ENCODE measurements at places on chromosomes 13 and 19.

GRCh38 chr19:15265850-15266248 is 33.6 kb upstream of the EPHX3 start:
- peak; percentile 77 for DNase-seq

GRCh38 chr13:112754281-112755025 is 64.6 kb downstream of the ATP11A start:
- no peak for DNase-seq

DNA sequence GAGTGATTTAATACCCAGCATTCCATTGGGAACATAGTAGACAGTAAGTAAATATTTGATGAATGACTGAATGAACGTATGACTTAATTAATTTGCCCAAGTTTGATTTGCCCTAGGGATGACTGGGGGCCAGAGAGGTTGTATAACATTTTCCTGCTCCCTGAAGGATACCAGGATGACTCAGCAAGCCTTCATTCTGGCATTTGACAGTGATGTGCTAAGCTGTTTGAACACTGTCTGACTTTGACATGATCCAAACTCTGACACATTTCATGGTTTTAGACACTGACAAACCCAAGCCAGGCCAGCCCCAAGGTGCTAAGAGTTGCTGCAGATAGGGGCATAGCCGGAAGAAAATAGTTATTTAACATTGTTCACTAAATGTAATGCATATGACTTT is 53.4 kb upstream of the KLF12 start:
- peak; percentile 59 for DNase-seq

DNA sequence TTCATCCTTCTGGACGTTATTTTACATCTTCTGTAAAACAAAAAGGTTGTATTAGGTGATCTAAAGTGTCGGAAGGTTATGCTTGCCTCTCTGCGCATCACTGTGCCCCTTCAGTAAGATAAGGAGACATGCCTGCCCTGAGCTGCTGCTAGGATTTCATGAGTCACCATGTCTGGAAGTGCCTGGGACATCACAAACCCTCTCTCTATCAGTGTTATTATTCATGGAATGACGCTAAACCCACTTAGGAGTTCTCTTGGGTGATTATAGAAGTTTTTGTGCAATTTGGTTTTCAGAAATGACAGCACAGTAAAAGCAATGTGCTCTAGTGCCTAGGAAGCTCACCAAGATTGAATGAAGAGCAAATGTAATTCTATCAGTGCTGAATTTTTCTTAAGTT is 617.7 kb downstream of the DCT start:
- peak; percentile 36 for DNase-seq

- DNase-seq: peak; percentile 91
Measured at GRCh38 chr19:42850981-42851717, 28.4 kb downstream of the PSG1 start.

GRCh38 chr19:12331211-12331941 is 2.1 kb downstream of the ZNF563 start:
- peak; percentile 3 for DNase-seq

GRCh38 chr19:2827022-2827421 is 7.4 kb downstream of the ZNF554 start:
- DNase-seq: no peak

- DNase-seq: no peak
Measured at GRCh38 chr19:29714371-29714952, 599 bp downstream of the C19orf12 start.

- DNase-seq: no peak
Measured at GRCh38 chr13:21309542-21310172, 133.2 kb downstream of the MRPL57 start.

DNA sequence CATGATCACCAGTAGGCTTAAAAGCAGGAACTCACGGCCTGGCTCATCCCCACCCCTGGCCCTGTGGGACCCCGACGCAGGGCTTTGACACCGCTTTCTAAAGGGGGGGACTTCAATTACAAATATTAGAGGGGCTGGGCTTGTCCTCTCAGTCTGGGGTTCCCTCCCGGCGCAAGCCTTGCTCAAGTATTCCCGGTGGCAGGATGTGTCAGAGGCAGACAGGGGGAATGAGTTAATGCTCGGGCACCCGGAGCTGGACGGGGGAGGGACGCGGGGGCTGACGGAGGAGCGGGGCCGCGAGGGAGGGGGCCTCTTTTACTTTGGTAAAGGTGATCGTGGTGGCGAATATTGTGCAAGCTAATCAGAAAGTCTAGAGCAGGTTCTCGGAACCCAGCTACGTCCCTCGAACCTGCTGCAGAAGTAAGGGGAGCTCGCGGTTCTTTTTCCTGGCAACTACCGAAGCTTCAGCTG is 1.1 kb downstream of the FGF14 start:
- DNase-seq: no peak

- DNase-seq: no peak
Measured at GRCh38 chr19:11373166-11373884, 1.1 kb upstream of the SWSAP1 start.

GRCh38 chr13:43433691-43434141 is 353.1 kb downstream of the ENOX1 start:
- no peak for DNase-seq

DNA sequence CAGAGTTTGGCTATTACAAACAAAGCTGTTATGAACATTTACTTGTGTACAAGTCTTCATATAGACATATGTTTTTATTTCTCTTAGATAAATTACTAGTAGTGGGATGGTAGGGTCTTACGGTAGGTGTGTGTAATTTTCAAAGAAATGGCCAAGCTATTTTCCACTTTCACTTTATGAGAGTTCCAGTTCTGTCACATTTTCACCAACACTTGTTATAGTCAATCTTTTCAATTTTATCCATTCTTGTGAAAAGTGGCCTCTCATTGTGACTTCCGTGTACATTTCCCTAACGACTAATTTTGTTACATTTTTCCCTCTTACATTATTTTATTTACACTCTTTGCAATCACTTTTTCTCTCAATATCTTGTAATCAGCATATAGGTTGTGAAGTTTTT is 18.3 kb downstream of the MBD3L1 start:
- DNase-seq: no peak

GRCh38 chr13:48504606-48505005 is 28.3 kb downstream of the RCBTB2 start:
- DNase-seq: no peak

DNA sequence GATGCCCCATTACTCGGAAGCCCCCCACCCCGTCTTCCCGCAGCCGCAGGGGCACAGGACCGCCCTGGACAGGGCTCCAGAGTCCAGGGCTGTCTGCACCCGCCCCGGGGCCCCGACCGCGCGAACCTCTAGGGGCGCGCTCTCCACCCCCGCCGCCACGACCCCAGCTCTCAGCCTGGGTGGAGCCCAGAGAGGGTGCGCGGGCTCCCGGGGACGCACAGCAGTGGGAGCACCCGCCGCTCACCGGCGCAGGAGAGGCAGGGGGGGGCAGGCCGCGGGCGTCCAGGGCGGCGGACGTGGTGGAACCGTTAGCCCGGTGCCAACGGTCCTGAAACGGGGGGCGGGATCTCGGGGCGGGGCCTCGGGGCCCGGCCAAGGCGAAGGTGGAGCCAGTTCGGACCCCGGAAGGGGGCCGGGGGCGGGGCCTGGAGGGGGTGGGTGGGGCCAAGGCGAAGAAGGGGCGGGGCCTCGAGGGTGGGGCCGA is at the start of gene ATP8B3:
Gene ATP8B3 (minus strand): TSS at position 335 of the 484 bp plus-strand sequence. CDS start 540 bp downstream, outside the sequence.
- DNase-seq: no peak

DNA sequence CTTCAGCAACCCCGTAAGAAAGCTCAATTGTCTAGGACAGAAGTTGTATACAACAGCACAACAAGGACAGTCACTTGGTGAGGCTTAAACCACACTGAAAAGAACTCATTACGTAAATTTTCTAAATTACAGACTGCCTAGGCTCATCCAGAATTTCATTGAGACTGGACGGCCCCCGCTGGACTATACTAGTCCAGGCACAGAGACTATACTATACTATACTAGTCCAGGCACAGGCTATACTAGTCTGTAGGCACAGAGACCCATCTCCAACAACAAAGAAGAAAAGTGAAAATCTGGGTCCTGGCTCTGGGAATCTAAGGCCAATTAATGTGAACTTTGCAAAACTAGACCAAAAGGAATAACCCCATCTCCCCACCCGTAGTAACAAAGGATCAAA is 700 bp downstream of the ZNF816 start:
- peak; percentile 37 for DNase-seq

DNA sequence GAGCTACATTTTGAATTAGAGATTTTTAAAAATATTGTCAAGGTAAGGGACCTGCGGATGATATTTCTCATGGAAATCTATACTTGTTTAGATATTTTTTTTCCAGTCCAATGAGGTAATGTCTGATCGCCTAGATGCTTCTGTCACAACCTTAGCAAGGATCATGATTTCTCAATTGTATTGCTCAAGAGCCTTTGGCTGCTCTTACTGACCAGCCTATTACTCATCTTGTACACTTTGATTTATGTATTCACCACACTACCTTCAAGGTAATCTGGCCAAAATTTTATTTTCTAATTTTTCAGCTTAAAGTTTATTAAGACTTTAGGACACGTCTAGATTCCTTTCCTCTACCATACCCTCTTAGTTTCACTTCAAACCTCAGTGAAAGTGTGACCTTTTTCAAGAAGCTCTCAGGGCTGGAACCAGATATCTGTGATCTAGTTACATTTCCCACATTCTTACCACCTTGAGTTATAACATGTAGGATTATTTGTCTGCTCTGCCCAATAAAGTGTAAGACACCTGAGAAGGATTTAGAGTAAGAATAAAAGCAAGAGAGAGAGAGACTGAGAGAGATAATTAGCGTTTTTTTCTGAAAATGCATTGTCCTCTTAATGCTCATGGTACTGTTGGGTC is 197.1 kb downstream of the ITGBL1 start:
- DNase-seq: peak; percentile 78

- DNase-seq: peak; percentile 50
Measured at GRCh38 chr19:42270346-42271044, 1.4 kb downstream of the CIC start.

GRCh38 chr13:44648392-44649103 is 72.4 kb upstream of the TSC22D1 start:
- DNase-seq: peak; percentile 16

DNA sequence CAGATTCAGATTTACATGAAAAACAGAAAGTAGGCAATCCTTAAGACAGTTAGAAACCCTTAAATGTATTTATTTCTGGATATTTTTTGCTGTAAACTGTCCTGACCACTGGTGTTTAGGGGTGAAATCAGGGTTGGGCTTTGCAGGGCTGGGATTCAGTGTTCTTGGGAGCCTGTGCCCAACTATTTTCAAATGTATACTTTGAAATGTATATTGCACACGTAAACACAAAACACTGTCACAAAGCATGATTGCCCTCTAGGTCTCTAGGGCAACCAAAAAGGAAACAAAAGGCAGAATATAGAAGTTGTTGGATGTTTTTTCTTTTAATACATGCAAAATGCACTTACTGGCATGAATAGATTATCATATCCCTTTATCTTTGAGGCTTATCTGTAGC is 1185.4 kb downstream of the DIAPH3 start:
- DNase-seq: no peak

DNA sequence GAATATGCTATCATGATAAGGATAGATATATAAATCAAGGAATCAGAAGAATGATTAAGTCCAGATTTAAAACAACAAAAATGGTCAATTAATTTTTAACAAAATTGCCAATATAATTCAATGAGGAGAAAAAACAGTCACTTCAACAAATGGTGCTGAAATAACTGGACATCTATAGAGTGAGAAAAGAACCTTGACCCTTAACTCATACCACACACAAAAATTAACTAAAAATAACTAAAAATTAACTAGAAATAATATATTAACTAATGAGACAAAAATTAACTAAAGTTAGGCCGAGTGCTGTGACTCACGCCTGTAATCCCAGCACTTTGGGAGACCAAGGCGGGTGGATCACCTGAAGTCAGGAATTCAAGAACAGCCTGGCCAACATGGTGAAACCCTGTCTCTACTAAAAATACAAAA is 9.5 kb downstream of the LGALS7 start:
- DNase-seq: peak; percentile 75

- DNase-seq: no peak
Measured at GRCh38 chr19:35400773-35401100, 29.9 kb downstream of the GPR42 start.

DNA sequence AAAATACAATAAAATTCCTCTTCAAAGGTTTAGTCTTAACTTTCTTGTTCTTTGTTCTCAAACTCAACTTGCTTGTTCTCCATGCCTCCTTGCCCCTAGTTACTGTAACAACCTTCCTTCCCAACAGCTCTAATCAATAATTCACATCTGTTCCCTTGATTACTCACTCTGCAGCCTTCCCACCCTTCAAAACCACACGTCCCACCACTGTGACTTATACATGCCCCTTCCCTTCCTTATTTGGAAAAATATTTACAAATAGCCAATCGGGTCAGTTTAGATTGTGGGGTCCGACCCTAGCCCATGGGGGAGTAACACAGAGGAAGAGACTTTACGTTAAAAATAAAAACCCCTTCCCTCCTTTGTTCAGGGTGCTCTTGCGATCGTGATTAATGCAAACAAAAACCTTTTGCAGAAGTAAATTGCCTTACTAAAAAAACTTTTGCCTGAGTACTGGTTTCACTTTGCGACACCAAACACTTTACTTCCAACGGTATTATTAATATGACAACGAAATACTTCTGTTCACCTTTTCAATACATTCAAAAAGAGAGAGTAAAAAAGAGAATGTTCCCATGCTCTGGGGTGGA is 512 bp upstream of the ZNF93 start:
- peak; percentile 26 for DNase-seq

- DNase-seq: no peak
Measured at GRCh38 chr19:16678498-16678897, 17.6 kb downstream of the TMEM38A start.

DNA sequence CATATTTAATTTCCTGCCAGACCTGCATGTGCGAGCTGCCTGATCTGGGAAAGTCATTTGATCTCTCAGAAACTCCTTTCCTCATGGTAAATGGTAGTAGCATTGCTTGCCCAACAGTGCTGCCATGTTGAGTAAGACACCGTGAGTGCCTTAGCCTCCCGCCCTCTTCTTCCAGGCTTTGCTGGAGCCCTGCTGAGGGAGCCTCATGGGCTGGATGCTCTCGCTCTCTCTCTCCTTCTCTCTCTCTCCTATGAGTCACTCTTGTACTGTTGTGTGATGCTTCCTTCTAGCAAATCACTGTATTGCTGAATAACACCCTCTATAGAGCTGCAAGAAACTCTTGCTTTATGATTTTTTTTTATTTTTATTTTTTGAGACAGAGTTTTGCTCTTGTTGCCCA is 365.5 kb downstream of the UQCRFS1 start:
- DNase-seq: peak; percentile 36

DNA sequence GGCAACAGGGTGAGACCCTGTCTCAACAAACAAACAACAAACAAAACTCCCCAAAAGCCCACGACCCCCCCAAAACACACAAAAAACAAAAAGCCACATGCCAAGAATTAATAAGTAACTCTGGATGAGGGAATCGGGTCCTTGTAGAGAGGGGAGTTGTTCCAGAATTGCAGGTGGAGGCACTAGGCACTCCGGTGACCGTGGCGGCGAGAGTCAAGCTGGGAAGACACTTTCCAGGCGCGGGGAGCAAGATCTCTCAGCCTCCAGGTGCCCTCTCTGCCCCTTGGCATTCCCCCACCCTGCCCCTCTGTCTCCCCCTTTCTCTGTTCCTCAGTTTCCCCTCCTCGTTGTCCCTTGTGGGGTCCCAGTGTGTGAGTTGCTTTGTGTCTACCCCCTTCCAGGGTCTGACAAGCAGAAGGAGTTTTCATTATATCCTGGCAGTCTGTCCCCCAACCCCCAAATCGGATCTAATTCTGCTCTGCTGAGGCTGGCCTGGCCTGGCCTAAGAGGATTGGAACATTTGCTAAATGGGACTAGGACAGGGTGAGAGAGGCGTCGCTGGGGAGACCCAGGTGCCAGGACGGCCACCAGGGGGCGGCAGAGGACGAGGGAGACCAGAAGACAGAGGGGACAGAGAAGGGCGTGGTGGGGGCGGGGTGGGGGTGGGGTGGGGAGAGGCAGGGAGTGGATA is 8.3 kb upstream of the CRX start:
- peak; percentile 0 for DNase-seq

Measured in kidney glomerular epithelial cell (primary cell).